ENCODE measurements at places on chromosomes 12 and 14.

GRCh38 chr14:85363358-85363757 is 166.6 kb upstream of the FLRT2 start:
- DNase-seq, result no peak

- no peak for DNase-seq
Measured at GRCh38 chr14:104695660-104696000, 6.2 kb downstream of the INF2 start.

- no peak for DNase-seq
Measured at GRCh38 chr14:95444132-95445129, 72.0 kb downstream of the SYNE3 start.

DNA sequence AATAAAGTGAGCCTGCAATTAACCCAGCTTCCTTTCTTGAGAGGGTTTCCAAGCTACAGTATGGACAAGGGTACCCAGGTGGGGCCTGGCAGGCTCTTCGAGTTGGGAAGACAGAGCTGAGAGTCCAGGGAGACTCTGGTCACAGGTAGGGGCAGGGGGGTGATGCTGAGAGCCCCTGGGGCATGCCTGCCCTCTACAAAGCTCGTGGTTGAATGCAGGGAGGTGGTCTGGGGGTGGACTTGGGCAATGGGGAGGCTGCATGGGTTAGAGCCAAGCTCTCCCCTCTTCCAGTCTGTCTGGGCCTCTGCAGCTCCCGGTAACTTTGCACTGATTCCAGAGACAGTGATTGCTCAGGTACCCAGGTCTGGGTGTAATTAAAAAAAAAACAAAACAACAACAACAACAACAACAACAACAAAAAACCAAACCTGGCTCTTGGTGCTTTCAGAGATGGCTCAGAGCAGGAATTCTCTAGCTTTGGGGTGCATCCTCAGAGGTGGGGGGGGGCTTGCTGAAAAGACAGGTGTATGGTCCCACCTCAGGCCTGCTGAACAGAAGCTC is 30.8 kb upstream of the PPP2R5C start:
- DNase-seq, result no peak

DNA sequence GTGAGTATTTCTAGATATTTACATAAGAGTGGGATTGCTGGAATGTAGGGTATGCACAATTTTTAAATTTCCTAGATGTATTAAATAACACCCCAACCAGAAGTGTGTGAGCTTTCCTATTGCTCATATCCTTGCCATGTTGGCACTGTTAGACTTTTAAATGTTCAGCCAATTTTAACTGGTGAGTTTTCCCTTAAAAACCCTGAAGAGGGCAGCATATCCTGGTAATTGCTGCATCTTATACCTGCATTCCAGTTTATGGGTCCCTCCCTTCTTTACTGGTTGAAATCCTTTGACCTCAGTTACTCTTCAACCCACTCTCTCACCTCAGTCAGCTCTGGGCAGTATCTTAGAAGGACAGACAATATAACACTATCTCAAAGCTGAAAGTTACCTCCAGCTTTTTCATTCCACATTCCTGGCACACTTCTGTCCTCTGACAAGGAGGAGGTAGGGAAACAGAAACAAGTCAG is 270.6 kb downstream of the PAWR start:
- peak; percentile 83 for DNase-seq

DNA sequence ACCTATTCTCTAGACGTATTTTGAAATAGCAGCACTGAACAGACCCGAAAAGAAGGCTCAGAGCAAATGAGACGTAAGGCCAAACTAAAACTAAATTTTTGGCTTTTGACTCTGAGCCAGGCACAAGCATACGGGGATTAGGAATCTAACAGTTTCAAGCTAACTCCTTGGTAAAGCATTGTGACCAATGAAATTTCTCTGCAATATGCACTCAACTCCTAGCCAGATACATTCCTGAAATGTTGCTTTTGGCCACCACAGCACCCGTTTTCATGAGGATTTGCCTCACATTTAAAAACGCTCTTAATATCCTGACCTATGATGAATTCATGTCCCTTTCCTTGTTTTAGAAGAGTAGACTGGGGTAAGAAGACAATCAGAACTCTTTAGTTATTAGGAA is 53.1 kb upstream of the NPFF start:
- peak; percentile 85 for DNase-seq

GRCh38 chr14:61551384-61551783 is 143.9 kb upstream of the HIF1A start:
- DNase-seq, result no peak

DNA sequence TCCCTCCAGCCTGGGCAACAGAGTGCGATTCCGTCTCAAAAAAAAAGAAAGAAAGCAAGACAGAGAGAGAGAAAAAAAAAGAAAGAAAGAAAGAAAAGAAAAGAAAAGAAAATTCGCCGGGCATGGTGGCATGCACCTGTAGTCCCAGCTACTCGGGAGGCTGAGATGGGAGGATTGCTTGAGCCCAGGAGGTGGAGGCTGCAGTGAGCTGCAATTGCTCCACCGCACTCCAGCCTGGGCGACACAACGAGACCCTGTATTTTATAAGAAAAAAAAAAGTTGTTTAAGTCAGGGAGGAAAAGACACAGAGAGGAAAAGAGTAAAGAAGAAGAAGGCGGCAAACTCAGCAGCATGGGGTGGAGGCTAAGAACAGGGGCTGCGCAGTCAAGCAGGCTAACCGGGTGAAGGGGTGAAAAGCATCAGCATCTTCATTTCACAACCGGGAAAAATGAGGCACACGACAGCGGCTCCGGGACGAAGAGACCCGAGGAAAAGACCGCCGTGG is 557 bp upstream of the FICD start:
- no peak for DNase-seq

DNA sequence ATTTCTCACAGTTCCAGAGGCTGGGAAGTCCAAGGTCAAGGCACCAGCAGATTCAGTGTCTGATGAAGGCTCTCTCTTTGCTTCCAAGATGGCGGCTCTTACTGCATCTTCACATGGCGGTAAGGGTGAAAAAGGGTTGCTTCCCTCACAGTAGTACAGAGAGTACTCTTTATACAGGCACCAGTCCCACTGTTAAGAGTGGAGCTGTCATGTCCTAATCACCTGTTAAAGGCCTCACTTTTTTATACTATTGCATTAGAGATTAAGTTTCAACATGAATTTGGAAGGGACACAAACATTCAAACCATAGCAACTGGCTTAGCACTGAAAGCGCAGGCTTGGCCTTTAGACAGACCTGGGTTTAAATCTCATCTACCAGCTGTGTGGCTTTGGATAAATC is 50.0 kb upstream of the TCL1A start:
- no peak for DNase-seq

GRCh38 chr12:2439332-2440100 is 355.3 kb upstream of the FKBP4 start:
- no peak for DNase-seq

DNA sequence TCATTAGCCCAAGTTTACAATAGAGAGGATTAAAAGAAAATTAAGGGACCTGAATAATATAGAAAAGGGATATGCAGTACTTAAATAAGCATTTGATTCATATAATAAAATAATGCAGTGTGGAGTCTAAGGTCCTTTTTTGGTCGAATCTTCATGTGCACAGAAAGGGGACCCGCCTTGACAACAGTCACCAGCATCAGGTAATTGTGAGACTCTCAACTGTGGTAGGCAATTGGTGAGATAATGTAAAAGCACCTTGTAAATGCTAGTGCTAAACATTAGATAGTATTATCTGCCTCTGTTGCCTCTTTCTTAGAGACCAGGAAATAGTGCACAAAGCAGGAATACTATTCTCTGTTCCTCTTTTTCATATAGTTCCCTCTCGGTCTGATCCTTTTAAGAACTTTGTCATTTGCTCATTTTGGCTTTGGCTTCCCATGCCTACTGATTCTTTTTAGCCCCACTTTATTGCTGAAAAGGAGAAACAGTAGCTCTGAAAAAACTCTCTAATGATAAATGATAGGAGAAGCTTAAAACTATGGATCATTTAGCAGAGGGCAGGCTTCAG is 17.5 kb downstream of the CHPT1 start:
- DNase-seq, result no peak

DNA sequence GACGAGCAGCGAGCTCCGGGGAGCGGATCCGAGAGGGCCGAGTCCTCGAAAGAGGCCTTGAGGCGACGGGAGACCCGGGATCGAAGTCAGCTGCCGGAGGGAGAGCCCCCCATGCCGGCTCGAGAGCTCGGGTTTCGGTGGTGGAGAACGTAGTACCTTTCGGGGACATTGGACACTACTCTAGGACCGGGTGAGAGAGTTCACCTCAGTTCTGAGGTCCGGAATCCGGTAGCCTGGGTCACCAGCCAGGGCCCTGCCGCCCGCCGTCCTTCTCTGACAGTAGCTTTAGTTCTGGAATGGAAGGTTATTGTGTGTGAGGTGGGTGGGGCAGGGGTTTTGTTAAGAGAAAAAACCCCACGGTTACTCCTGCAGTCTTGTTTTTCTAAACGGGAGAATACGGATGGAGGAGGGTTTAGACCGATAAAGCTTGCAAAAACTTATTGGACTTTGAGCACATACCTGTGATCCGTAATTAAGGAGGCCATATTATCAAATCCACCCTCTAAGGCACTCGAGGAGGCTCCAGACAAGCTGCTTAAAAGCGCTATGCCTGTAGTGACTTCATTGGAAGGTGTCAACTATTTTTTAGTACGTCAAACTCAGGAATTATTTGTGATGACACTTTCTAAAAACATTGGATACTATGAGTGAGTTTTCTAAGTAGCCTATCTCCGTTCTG is 765 bp downstream of the SCYL2 start:
- no peak for DNase-seq

DNA sequence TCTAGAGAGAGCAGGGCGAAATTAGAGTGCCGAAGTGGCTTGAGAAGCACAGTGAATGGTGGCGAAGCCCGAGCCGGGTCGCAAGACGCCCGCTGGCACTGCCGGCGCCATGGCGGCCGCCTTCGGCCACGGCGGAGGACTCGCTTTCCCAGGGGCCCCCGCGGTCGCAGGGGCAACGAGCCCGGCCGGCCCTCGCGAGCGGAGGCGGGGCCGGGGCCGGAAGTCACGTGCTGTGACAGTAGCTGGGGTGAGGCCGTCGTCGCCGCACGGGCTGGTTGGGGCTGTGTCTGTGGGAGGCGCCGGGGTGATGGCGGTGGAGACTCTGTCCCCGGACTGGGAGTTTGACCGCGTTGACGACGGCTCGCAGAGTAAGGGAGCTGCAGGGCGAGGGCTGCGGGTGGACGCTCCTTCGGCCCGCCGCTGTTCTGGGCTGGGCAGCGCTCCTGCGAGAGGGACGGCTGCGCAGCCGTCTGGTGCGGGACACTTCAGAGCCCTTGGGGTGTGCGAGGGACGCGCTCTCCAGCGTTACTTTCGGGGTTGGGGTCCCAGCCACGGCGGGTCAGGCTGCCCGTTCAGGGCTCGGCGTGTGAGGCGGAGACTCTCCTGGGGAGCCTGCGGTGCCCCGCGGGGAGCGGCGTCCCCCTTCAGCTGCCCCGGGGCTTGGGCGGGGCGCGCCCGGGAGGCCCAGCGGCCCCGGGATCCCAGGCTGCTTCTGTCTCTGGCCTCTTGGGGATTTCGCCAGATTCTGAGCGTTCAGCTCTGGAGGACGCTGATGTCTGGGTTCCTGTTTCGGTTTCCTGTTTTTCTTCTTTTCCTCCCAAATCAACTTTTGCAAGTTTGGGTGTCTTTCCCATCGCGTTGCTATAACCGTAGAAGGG is at the start of gene WASHC4:
Gene WASHC4, plus strand, starts transcription at position 238 of the 878 bp plus-strand sequence. Its CDS starts 70 bp downstream, at position 308.
- peak; percentile 67 for DNase-seq

DNA sequence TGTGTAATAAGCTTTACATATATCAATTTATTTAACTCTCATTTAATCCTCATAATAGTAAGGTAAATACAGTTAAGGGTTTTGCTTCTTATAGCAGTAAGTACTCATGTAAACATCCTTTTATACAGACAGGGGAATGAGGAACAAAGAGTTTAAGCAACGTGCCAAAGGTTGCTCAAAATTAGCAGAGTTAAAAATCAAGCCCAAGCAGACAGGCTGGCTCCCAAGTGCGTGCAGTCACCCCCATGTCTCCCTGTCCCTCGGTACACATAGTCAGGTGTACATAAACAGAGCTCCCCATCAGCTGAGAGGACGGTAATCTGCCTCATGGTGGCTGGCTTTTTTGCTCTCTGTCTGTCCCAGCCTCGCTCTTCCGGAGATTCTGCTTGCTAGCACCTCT is 126.4 kb downstream of the DERA start:
- DNase-seq, result no peak

DNA sequence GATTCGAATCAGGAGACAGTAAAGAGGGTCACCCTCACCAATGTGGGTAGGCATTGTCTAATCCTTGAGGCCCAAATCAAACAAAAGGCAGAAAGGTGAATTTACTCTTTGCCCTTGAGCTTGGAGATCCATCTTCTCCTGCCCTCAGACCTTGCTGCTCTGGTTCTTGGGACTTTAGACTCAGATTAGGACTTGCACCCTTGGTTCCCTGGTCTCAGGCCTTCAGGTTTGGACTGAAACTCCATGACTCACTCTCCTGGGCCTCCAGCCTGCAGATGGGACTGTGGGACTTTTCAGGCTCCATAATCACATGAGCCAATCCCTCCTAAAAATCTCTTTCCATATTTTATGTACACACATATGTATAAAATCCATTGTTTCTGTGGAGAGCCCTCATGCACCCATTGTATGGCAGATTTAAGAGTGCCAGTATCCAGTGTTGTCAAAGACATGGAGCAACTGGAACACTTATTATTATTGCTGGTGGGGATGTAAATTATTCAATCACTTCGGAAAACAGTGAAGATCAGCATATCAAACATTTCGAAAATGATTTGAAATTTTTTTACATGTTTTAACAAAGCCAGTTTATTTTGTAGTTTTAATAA is 48.7 kb downstream of the EID3 start:
- DNase-seq, result no peak

- no peak for DNase-seq
Measured at GRCh38 chr14:69326611-69327010, 66.7 kb downstream of the GALNT16 start.

- no peak for DNase-seq
Measured at GRCh38 chr12:103748002-103748401, 93.0 kb downstream of the NT5DC3 start.
